ENCODE measurements at places on chromosomes 3 and 15.

- DNase-seq = no peak
Observed at GRCh38 chr15:50190723-50191122, 8.7 kb downstream of the SLC27A2 start.

GRCh38 chr15:46751303-46751702 lies 966.0 kb upstream of the SEMA6D start:
- no peak for DNase-seq

DNA sequence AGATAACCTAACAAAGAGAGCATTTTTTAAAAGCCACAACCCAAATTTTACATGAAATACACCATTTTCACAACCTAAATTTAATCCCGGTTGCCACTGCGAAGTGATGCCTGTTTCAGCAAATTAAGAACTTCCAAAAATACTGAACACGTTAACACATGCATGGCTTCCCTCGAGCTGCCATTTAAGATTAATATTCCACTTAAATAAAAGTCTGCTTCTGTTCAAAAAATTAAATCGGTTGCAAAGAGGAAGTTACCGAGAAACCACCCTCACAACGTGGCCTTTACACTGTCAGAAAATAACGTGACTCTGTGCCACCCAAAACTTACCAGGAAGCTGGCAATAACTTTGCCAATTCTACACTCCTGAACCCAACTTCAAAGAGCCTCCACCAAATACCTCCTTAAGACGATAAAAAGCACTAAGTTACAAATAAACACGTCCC lies 1.2 kb downstream of the TBL1XR1 start:
- DNase-seq = no peak

DNA sequence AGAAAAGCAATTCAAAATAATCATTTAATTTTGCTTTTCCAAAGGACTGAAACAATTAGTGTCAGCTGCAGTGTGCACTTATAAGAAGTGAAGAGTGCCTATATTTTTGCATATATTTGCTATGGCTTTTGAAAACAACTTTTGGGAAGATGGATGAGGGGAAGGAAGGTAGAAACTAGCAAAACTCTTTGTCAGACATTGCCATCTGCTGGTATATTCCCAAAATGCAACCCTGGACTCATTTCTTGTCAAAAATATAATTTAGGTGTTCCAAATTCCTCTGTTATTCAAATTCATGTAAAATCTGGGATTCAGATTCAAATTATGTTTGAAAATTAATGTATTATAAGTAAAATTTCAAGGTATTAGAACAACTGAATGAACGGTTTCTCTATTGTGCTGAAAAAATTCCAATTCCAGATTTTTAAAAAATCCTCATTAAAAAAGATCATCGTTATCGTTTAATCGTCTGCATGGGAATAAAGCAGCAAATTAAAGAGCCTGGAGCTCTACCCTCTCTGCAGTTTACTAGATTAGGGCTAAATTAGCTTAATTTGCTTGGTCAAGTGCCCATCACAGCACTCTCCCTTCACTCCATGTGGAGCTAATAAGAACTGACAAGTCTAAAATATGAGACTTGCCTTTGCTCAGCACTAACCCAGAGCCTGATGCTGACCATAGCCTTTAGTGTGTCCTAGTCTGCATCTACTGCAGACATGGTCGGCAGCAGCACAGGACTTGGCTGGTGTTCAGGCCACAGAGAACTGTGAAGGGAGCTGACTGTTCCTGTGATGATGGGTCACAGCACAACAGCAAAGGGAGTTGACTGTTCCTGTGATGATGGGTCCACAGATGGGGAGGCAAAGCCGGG lies 67.9 kb upstream of the MITF start:
- DNase-seq = peak; percentile 55

GRCh38 chr15:63013052-63013808 lies 29.3 kb upstream of the TPM1 start:
- DNase-seq = peak; percentile 94

DNA sequence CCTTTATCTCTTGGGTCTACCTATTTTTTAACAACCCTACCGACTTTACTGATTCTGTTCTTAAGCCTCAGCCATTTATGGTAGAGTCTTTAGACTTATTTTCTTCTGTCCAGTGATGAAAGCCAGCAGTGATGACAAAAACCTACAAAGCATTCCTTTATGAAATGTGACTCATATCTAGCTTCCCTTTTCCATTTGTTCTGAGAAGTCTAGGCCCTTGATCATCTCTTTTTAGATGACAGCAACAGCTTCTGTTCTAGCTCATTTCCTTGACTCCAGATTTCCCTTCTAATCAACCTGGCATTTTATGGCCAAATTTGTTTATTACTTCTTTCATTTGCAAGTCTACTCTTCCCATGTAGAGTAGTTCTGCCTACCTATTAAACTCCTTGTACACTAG lies 36.1 kb downstream of the CFAP44 start:
- DNase-seq = peak; percentile 43

DNA sequence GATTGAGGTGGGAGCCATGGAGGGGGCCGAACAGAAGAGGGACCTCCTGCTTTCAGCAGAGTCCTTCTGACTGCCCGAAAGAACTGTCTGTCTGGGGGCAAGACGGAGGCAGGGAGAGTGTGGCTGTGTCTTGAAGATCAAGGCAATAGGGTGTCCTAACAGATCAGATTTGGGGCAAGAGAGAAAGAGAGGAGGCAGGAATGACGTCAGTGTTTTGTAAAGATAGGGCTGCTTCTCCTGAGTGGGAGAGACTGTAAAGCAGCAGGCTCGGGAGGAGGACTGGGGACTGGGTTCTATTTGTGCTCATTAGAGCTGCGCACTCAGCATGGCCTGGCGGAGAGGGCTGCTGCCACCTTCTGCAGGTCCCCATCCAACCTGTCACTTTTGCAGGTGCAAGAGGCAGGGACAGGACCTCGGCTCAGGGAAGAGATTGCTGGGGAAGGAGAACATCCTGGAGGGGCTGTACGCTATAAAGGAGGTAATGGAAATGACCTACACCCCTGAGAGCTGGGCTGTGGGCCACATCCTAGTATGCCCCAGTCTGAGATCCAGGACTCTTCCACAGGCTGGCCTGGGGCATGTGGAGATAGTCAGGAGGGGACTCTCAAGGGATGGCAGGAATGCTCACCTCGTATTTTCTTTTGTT lies 29.0 kb upstream of the FGD5 start:
- DNase-seq = no peak

- no peak for DNase-seq
Observed at GRCh38 chr3:139101396-139101795, 56.7 kb upstream of the PRR23C start.

DNA sequence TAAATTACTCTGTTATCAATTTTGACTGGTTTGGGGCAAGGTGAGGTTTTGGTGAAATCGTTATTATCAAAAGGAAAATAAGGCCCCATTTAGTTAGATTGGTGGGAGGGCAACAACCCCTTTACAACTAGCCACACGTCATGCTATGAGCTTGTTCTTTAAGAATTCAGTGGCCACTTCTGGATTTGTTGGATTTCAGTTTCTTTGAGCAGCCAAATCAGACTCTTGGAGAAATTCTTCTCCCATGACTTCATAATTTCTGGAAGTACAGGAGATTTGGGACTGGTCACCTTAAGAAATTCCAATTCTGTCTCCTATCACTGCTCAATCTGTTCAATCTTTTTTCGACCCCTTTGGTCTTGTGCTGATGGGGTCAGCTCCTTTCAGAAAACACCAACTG lies 14.8 kb upstream of the WNT5A start:
- DNase-seq = peak; percentile 45

DNA sequence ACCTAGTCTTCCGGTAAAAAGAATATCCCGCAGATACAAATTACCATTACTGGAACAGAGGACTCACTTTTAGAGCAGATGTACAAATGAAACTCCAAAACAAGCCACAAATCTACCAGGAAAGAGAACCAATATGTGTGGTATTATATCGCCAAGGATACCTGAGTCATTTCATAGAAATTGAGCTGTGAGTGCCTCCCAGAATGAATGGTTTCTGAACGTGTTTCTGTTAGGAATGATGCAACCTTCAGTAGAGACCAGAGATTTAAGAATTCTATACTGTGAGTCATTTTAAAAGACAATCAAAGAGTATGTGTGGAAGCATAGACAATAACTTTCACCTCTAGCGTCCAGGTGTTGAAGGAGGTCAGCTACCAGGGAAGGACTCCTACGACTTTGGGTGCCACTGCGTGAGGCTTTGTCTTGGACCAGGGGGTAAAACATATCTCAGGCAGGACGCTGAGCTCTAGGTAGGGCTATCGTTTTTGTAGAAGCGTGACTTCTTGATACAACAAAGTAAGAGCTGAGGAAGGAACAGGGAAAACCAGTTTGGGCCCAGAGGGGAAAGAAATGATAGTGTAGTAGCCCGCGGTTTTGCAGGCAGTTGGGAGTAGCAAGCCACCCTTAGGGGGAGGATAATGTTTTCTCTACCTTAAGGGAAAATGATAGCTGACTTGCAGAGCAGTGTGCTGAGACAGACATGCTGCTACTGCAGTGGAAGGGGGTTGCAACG lies 210.4 kb downstream of the TP63 start:
- DNase-seq = peak; percentile 75

DNA sequence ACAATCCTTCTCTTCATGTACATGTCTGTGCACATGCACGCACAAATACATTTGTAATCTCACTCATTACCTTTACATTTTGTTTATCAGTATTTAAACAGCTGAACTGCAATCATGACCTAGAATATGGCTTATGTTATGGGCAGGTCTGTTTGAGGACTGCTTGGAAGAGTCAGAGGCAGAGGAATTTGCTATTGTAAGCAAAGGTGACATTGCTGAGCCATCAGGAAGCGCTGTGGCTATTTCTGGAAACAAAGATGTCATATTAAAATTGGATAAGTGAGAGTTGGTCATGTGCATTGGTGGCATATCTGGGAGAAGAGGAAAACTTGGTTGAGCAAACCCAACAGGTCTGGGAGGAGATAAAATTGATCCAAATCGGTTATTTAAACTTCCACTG lies 41.6 kb downstream of the USF3 start:
- DNase-seq = no peak

Data from fibroblast of skin of scalp (primary cell).